NCI-H2081 treated with DMSO at 0.1 percent for 48 hours (cell line): ENCODE measurements at places on chromosomes 5 and 9.

DNA sequence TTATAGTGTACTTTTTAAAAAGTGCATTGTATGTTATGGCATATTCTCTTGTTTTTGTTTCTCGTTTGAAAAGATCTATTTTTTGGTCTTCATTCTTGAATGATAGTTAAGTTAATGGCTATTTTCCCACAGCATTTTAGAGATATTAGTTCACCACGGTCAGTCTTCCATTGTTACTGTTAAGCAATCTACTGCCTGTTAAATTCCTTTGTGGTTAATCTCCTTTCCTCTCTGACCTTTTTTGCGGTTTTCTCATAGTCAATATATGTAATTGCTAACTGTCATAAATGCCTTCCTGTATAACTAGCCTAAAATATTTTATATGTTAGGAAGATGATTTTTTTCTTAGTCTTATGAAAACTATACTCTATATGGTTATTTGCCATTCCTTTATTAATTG lies 250.8 kb upstream of the FBXL7 start:
- no peak for DNase-seq

DNA sequence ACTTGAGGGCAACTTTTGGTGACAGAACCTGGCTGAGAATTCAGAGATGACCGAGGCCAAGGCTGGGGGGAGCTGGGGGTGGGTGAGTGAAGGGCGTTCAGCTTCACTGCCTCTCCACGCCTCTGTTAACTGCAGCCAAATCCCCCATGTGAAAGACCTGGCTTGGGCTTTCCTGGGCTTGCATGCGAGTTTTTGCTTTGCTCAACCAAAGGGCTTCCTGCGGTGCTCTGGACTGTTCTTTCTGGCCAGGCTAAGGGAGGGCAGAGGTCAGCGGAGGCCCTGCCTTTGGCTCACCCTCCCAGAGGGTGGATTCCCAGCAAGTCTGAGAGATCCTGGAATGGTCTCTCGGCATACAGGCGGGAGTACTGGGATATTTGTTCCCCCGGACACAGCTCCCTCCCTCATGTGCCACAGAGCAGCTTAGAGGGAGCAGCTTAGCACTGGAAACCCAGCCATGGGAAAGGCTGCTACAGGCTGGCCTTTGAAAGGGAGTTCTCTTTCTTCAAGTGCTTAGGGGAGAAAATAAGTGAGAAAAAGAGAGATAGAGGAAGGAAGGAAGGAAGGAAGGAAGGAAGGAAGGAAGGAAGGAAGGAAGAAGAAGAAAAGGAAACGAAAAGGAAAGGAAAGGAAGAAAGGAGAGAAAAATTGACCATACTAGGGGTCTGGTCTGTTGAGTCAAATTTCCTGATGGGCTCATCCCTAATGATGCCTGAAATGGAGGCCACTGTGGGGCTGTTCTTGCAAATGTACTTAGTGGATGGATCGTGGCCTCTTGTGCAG lies 158.8 kb downstream of the FGF18 start:
- DNase-seq = no peak

- no peak for DNase-seq
Measured at GRCh38 chr5:113713051-113713450, 199.6 kb downstream of the YTHDC2 start.

DNA sequence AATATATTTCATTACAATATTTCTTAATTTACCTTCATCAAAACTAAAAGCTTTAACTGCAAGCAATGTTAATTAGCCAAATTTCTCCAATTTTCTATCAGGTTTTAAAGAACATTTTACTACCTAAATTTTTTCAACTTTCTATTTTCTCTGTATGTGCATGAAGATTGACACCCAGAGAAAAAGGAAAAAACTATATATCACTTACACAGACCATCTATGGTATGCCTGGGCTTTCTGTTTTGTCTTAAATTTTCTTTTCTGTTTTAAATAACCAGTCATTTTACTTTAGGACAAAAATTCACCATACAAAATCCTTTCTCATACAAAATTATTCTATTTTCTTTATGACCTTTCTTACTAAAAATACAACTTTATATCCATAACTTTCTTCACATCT lies 13.8 kb upstream of the IL7R start:
- DNase-seq = no peak

GRCh38 chr5:66015196-66015960 lies 89.0 kb downstream of the ERBIN start:
- DNase-seq = no peak

- DNase-seq = no peak
Measured at GRCh38 chr9:133165452-133165730, 1.7 kb upstream of the GBGT1 start.

GRCh38 chr5:83475391-83475863 lies 3.9 kb downstream of the VCAN start:
- DNase-seq = no peak

- DNase-seq = no peak
Measured at GRCh38 chr5:143653256-143653655, 158.7 kb upstream of the HMHB1 start.

DNA sequence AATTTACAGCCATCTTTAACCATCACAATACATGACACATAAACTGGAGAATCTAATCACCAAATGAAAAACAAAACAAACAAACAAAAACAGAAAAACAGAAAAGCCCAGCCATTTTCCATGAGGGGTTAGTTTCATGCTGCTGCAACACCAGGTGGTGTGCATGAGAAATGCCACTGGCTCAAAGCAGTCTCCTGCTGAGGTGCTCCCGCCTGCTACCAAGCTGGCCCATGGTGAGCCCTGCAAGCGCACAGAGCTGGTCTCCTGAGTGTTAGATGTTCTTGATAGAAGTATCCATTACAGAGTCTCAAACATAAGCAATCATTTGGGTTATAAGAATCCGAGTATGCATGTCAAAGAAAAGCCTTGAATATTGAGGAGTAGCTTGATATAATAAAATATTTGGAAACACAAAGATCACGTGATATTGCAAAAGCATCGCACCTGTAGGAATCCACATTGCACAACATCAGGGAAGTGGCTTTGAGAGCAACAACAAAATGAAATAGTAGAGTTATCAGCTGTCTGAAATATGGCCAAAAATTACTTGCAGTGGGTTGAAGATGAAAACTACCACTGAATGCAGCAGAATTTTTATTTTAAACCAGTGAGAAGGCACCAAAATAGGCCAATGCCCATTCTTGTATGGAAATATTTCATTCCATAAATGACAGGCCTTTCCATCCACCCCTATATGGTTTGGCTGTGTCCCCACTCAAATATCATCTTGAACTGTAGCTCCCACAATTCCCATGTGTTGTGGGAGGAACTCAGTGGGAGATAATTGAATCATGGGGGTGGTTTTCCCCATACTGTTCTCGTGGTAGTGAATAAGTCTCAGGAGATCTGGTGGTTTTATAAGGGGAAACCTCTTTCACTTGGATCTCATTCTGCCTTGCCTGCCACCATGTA lies 194.8 kb downstream of the SYK start:
- DNase-seq = no peak

DNA sequence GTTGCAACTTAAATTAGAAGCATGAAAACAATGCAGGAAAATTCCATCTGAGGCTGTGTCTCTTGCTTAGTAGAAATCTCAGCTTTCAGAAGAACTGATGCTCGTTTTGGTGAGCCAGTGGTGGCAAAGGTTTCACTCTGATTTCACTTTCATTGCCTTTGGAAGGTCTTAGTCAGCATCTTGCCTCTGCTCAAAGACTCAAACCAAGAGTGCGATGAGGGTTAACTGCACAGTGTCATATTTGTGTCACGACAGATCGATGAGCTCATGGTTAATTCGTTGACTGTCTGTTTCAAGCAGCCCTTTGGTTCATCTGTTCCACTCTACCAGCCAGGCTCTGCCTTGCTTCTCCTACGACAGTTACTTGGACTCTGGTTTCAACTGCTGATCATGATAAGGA lies 331.3 kb upstream of the KIF2A start:
- no peak for DNase-seq

- no peak for DNase-seq
Measured at GRCh38 chr9:78615372-78615771, 318.4 kb downstream of the PSAT1 start.

DNA sequence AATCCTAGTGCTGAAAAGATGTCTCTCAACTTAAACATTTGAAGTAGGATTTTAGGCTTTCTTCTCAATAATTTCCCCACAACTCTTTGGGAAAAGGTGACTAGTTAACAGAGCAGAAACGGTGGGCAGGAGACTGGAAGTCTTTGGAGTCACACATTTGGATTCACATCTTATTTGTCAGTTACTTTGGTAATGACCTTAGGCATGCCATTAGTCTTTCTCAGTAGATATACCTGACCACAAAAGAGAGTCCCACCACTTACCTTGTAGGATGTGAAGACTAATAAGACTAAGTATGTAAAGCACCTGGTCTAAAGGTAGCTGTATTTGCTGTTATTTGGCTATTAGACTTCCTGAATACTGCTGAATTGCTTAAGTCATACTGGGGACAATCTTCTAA lies 35.4 kb downstream of the DAP start:
- no peak for DNase-seq

- no peak for DNase-seq
Measured at GRCh38 chr9:3760031-3760430, 234.2 kb upstream of the RFX3 start.

GRCh38 chr9:2958219-2958618 lies 114.3 kb upstream of the PUM3 start:
- no peak for DNase-seq

GRCh38 chr5:673831-674629 lies 19.1 kb downstream of the TPPP start:
- DNase-seq = no peak

- no peak for DNase-seq
Measured at GRCh38 chr9:111983484-111983908, 86.9 kb downstream of the UGCG start.

- DNase-seq = no peak
Measured at GRCh38 chr5:82115858-82116257, 144.0 kb downstream of the ATG10 start.

GRCh38 chr5:16461026-16461425 lies 4.6 kb downstream of the ZNF622 start:
- DNase-seq = no peak

DNA sequence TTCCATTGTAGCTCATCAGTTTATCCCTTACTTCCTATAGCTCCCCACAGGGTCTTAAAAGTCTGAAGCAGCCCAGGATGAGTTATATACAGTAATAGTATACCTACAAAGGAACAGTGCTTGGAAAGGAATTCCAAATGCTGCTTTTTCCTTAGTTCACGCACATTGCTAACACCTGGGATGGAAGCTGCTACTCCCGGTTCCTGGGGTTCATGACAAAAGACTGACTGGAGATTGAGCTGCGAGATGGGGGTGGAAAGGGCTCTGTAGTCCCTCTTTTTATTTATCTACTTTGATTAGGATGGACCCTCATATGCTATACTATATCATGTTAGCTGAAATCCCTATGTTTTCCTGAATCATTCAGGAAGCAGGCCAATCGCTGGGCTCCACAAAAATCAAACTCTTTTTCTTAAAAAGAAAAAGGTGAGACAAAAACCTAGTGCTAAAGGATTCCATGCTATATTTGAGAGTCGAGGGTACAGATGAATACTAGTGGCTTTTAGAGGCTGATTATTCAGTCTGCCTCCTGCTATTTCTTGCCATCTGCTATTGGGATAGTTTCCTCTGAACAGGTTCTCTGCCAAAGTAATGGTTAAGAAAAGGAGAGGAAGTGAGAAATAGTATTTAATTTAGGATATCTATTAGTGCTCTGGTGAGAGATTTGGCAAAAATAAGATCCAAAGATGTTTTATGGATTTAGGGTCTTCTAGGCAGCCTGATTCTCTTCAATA lies 81.2 kb downstream of the MRPS27 start:
- no peak for DNase-seq

- DNase-seq = no peak
Measured at GRCh38 chr5:127229185-127229889, 61.3 kb upstream of the MEGF10 start.

- DNase-seq = no peak
Measured at GRCh38 chr9:137301081-137301947, 757 bp downstream of the NRARP start.

GRCh38 chr5:100682625-100683024 lies 147.5 kb downstream of the FAM174A start:
- no peak for DNase-seq

DNA sequence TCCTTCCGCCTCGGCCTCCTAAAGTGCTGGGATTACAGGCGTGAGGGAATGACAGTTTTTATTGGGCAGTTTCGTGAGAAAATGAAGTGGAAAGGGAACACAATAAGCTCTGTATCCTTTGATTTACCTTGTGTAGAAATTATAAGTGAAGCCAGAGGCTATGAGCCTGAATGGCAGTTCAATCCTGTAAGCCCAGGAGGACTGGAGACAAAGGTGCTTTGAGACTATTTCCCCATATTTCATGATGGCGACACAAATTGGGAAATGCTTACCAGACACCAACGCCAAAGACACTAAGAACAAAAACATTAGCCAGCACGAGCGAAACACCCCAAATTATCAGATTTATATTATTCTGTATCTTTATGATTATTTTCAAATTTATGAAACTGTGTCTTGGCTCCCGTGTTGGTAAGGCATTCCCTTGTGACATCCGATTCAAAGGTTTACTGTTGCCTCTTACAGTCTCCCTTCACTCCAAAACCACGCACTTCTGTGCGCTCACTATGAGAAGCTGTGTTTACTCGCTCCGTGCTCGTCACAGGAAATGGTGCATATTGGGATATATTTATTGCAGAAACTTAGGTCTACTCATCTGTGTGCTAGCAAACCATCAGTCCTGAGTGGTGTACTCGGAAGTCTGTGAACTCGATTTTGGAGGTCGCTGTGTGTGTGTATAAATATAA lies 73.9 kb downstream of the SH3PXD2B start:
- DNase-seq = no peak

GRCh38 chr9:72773570-72773969 lies 179.3 kb downstream of the ALDH1A1 start:
- DNase-seq = no peak

- no peak for DNase-seq
Measured at GRCh38 chr5:143890487-143890886, 78.5 kb downstream of the HMHB1 start.

- no peak for DNase-seq
Measured at GRCh38 chr9:93297659-93298497, 113.9 kb downstream of the WNK2 start.

DNA sequence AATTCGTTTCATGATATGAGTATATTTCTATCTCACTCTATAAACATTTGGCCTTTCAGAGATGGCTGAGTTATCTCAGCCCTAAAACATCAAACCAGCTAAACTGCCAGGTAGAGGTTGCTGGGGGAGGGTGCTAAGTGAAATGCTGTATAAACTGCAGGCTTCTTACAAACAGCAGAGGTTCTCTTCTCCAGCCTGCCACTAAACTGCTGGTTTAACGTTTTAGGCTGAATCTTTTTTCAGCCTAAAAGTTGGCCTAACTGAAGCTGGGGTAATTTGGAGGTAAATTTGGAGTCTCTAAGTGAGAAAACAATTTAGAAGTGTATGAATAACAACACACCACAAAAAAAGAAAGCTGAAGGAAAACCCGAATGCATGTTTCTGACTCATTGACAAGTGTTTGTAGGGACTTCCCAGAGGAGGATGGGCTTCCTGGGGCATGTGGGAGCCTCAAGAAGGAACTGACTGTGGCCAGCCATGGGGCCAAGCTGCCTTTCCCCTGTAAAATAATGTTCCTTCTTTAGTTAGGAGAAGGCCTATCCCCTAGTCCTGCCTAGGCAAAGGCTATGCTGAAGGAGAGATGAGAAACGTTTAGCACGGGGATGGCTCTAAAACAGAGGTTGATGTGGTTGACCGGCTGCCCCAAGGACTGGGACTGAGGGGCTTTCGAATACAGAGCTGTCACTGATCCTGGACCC lies 44.3 kb downstream of the SLC28A3 start:
- no peak for DNase-seq
